ENCODE measurements at places on chromosomes 16 and 17.

DNA sequence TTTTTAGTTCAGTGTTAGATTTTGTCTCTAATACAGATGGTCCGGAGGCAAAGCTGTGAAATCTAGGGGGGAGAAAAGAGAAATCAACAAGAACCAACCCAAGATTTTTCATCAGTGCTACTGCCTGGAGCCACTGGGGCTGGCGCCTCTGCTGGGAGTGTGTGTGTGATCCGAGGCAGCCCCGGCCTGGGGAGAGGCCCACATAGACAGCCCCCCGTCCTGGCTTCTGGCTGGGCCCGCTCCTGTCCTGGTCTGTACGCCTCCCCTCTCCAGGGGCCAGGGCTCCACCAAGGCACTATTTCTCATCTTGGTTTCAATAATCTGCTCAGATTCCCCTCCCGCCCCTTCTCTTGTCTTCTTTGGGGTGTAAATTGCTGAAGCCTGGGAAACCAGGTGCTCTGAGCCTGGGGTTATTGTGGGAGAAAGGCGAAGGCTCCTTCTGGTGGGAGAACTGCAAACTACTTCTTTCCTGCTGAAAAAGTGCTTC is 7.8 kb downstream of the BAHCC1 start:
- DNase-seq = no peak

DNA sequence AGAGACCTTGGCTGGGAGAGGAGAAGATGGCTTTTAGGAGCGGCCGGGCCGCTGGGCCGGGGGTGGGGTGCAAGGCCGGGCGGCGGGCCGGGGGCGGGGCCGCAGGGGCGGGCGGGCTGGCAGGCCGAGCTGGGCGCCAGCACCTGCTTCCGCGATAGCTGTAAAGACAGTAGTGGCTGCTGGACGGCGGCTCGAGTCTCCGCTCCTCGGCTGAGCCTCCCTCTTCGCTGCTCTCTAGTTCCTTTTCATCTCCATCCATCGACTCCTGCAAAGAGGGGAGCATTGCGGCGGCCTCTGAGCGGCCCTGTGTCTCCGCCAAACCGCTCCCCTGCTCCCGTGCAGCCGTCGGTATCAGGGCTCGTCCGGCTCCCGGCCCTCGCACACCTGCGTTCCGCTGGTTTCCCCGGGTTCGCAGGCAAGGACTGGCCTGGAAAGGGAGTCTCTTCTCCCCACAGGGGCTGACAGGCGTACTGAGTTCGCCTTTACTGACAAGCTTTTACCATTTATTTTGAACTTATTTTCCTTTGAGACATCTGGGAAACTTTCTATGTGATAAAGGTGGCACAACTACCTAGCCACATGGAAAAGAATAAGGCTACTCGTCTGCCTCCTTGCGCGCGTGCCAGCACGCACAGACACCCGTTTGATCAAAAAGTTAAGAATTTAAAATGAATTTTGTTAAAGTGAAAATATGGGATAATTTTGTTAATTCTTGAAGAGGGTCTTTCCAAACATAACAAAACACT is at the start of gene C17orf75:
Gene C17orf75, minus strand, starts transcription at position 317 of the 746 bp plus-strand sequence. Its CDS starts 34 bp downstream, at position 283.
- DNase-seq = peak; percentile 71

DNA sequence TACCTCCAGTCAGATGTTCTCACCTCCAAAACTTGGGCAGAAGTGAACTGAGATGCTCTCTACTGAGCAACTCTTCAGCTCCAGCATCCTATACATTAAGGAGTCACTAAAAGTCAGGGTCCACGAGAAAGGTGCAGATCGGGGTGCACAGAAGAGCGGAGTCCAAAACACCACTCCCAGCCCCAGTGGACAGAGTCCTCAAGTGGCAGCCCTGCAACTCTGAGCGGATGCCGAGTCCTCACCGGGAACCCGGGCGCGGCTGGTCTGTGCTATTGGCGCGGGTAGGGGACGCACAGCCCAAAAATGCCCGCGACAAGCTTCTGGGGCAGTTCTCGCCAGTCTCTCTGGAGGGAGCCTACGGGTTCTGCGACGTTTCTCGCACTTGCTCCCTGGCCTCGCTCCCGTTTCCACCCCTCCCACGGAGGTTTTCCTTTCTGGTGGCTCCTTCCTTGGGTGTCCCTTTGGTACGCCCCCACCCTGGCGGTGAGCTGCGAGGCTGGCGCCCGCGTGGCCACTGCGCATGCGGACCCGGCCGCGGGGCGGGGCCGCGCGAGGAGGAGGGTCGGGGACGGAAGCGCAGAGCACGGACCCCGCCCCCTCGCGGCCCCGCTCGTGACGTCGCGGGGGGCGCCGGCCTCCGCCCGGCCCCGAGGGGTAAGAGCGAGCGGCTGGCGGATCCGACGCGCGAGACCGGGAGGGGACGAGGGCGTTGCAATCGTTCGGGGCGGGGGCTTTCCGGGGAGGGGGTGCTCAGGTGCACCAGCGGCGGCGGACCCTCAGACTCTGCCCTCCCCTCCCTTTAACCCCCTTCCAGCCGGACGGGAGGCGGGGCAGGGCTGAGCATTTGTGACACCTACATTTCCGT is at the start of gene TMEM219:
Gene TMEM219, plus strand, starts transcription at position 601 of the 865 bp plus-strand sequence. CDS start 1,065 bp downstream, outside the sequence.
- DNase-seq = peak; percentile 84

GRCh38 chr17:67377488-67378453 is 690 bp downstream of the PITPNC1 start:
- peak; percentile 65 for DNase-seq

GRCh38 chr17:17560975-17561374 is 30.5 kb downstream of the PEMT start:
- no peak for DNase-seq

- DNase-seq = no peak
These were observed 5.9 kb downstream of the ARSG start for GRCh38 chr17:68297195-68297594.

- DNase-seq = no peak
These were observed 22.3 kb downstream of the MARF1 start for GRCh38 chr16:15620611-15621195.
